CD8-positive, alpha-beta memory T cell (primary cell): ENCODE measurements at places on chromosomes 12 and 14.

GRCh38 chr12:93059925-93060665 is 131.0 kb upstream of the EEA1 start:
- no peaks in the 10 kb centered on the region for H3K4me1 ChIP-seq
- H3K27ac ChIP-seq = no peak overlapping the region
- H3K36me3 ChIP-seq = no peaks in the 10 kb centered on the region
- H3K4me3 ChIP-seq = no peak overlapping the region

GRCh38 chr12:93518725-93519124 is 51.4 kb downstream of the MRPL42 start:
- H3K4me3 ChIP-seq = no peak overlapping the region
- H3K4me1 ChIP-seq = no peaks in the 10 kb centered on the region
- H3K27ac ChIP-seq = no peak overlapping the region
- no peak for DNase-seq

DNA sequence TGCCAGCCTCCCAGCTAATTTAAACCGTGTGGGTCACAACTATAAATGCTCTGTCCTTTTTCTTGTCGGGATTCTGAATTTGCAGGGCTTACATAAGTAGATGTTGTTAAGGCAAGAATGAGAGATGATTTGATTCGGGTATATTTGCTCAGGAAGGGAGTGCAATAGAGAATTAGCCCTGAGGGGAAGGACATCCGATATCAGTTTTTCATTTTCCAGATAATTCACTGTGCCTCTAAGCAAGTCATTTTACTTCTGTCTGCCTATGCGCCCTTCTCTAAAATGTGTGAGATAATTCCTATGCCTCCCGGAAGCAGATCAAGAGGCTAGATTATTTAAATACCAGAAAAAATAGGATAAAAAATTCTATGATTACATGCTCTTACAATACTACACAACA is 300.5 kb downstream of the RMST start:
- H3K36me3 ChIP-seq = no peaks in the 10 kb centered on the region
- no peaks in the 10 kb centered on the region for H3K4me1 ChIP-seq
- H3K27ac ChIP-seq = no peak overlapping the region

GRCh38 chr14:32472076-32472475 is 143.0 kb downstream of the AKAP6 start:
- DNase-seq = no peak
- H3K36me3 ChIP-seq = no peaks in the 10 kb centered on the region
- no peak overlapping the region for H3K27ac ChIP-seq
- H3K4me3 ChIP-seq = no peak overlapping the region
- H3K4me1 ChIP-seq = no peaks in the 10 kb centered on the region
- H3K27me3 ChIP-seq = no peaks in the 10 kb centered on the region

DNA sequence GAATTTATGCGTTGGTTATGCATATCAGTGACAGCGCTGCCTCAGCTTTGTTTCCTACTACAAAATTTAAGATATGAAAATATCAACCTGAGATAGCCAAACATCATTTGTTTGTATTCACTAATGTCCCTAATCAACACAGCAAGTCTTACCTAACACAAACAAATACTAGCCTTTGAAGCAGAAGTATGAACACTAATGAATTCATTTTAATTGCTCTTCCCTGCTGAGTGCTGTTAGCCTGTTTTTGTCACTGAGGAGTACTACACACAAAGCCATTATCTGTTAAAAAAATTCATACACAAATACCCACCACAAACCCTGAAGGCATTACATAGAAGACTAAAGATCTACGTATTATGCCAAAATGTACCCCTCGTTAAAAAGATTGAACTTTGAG is 150.8 kb downstream of the HELB start:
- H3K36me3 ChIP-seq = no peaks in the 10 kb centered on the region
- no peaks in the 10 kb centered on the region for H3K27me3 ChIP-seq
- DNase-seq = no peak
- H3K27ac ChIP-seq = no peak overlapping the region
- H3K4me3 ChIP-seq = no peak overlapping the region

DNA sequence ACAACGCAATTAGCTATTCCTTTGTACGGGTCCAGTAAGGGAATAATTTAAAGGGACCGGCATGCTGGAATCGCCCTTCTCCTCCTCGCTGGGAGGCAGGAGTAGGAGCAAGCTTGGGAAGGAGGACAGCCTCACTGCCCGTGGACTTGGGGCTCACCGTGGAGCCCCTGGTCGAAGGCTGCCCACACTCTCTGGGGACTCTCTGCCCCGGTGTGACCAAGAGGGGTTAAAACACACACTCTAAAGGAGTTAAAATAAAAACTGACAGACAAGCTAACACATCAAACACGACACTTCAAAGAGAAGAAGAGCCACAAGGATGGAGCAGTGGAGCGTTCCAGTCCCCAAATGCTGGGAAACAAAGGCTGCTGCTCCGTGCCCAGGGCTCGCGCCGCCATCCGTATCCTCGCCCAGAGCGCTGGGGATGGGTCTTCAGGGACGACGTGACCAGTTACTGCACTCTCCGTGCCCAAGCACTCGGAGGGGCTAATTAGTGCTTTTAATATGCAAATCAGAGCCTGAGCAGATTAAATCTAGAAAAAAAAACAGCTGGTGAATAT is 123.3 kb downstream of the PAPOLA start:
- H3K4me1 ChIP-seq = no peaks in the 10 kb centered on the region
- no peak for DNase-seq

- H3K27me3 ChIP-seq = no peaks in the 10 kb centered on the region
- H3K4me3 ChIP-seq = no peak overlapping the region
- H3K36me3 ChIP-seq = no peaks in the 10 kb centered on the region
- H3K4me1 ChIP-seq = no peaks in the 10 kb centered on the region
- H3K27ac ChIP-seq = no peak overlapping the region
Observed at GRCh38 chr12:87720967-87721366, 308.2 kb downstream of the C12orf50 start.

- H3K4me1 ChIP-seq = no peaks in the 10 kb centered on the region
- no peaks in the 10 kb centered on the region for H3K27me3 ChIP-seq
- H3K27ac ChIP-seq = no peak overlapping the region
- no peaks in the 10 kb centered on the region for H3K36me3 ChIP-seq
- no peak for DNase-seq
- no peak overlapping the region for H3K4me3 ChIP-seq
Observed at GRCh38 chr12:85519163-85519562, 239.1 kb downstream of the ALX1 start.

GRCh38 chr14:71472356-71473340 is 459.6 kb upstream of the RGS6 start:
- H3K4me3 ChIP-seq = no peak overlapping the region
- no peak overlapping the region for H3K27ac ChIP-seq
- DNase-seq = no peak
- H3K36me3 ChIP-seq = no peaks in the 10 kb centered on the region

DNA sequence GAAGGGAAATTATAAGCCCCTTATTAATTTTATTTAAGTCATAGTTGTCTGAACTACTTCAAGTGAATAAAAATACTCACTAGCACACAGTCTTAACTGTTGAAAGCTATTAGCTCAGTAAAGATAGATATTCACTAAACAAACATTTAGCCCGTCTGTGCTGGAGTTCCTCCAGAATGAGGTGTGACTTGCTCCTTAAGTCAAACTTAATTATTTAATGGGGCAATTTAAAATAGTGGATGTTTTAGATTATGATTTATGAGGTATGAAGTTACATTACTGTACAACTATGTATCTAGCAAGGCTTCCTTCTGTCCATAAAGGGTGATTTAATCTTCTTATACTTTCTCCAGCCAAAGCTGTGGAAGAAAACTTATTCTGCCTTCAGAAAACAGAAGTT is 414.0 kb upstream of the FLRT2 start:
- H3K27ac ChIP-seq = no peak overlapping the region
- no peaks in the 10 kb centered on the region for H3K4me1 ChIP-seq
- DNase-seq = no peak
- H3K27me3 ChIP-seq = no peaks in the 10 kb centered on the region
- no peak overlapping the region for H3K4me3 ChIP-seq

DNA sequence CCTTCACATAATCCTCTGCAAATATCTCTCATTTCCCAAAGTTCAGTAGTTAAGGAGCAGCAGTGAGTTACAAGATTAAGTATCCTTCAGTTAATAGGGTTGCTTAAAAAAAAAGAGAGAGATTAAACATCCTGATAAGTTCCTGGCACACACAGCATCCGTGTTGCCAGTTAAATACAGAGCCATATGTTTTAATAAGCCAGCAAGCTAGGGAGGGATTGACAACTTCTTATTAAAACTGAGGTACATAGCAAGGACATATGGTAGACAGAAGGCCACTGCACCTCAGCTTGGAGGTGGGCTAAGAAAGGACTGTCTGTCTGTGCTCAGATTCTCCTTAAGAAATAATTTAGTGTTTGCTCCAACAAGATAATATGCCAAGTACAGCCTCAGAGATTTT is 9.6 kb upstream of the TMEM30B start:
- H3K27me3 ChIP-seq = no peaks in the 10 kb centered on the region
- no peaks in the 10 kb centered on the region for H3K36me3 ChIP-seq
- peaks cover under 1% of the 10 kb centered on the region for H3K4me1 ChIP-seq
- no peak for DNase-seq
- no peak overlapping the region for H3K4me3 ChIP-seq
- H3K27ac ChIP-seq = no peak overlapping the region
